ENCODE measurements at places on chromosomes 2 and 18.
A peak's percentile ranks its signal among the peaks of the same experiment; 100 is the strongest.

GRCh38 chr2:240997856-240998705 is at the start of gene SNED1:
TSS of gene SNED1 (plus strand) at chr2:240998618. CDS start at chr2:240998838, 220 bp downstream.
- no peaks in the 10 kb centered on the region for H3K27me3 ChIP-seq
- H3K4me3 ChIP-seq: no peak within 1 kb of the TSS
- no peaks in the 10 kb centered on the region for H3K36me3 ChIP-seq
- no peak within 1 kb of the TSS for H3K27ac ChIP-seq
- no peaks in the 10 kb centered on the region for H3K4me1 ChIP-seq
- peak; percentile 17 for DNase-seq

GRCh38 chr2:172697296-172697695 is 38.3 kb upstream of the RAPGEF4 start:
- H3K4me3 ChIP-seq: no peak overlapping the region
- peaks cover 21% of the 10 kb centered on the region for H3K4me1 ChIP-seq
- H3K27me3 ChIP-seq: no peaks in the 10 kb centered on the region
- DNase-seq: no peak

GRCh38 chr2:152343426-152343825 is 8.5 kb downstream of the FMNL2 start:
- H3K27me3 ChIP-seq: no peaks in the 10 kb centered on the region
- H3K27ac ChIP-seq: no peak overlapping the region
- H3K4me3 ChIP-seq: no peak overlapping the region
- no peak for DNase-seq
- H3K4me1 ChIP-seq: no peaks in the 10 kb centered on the region
- H3K36me3 ChIP-seq: no peaks in the 10 kb centered on the region

DNA sequence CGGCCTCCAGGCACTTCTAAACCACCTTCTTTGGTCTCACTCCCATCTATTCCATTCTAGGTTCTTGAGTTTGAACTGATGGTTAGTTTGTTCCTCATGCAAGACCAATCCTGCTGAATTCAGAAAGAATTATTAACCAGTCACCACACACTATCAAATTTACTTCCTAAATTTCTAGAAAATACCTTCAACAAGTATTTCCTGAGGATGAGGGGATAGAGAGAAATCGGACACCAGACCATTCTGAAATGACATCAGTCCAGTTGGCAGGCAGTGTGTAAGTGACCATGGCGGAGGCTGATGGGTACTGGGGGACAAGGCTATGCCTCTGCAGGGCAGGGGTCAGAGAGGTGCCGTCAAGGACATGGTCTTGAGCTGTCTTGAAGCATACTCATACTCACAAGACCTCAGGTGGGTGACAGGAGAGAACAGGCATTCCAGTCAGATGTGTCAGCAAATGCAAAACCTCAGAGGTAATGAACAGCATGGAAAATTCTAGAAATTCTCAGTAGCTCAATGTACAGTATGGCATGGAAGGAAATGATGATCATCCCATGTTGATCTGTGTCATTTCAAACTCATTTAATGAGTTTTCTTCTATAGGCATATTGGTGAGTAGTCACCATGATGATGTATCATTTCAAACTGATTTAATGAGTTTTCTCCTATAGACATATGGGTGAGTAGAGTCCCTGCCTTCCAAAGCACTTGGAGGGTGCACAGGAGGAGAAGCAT is 119.6 kb downstream of the DDX1 start:
- no peaks in the 10 kb centered on the region for H3K36me3 ChIP-seq
- DNase-seq: no peak
- H3K4me1 ChIP-seq: no peaks in the 10 kb centered on the region
- peaks cover 5% of the 10 kb centered on the region for H3K27me3 ChIP-seq
- no peak overlapping the region for H3K4me3 ChIP-seq

GRCh38 chr2:17804358-17804757 is 11.9 kb upstream of the MSGN1 start:
- no peak overlapping the region for H3K27ac ChIP-seq
- no peak overlapping the region for H3K4me3 ChIP-seq
- no peak for DNase-seq
- H3K4me1 ChIP-seq: no peaks in the 10 kb centered on the region
- H3K36me3 ChIP-seq: no peaks in the 10 kb centered on the region
- no peaks in the 10 kb centered on the region for H3K27me3 ChIP-seq

- H3K4me3 ChIP-seq: no peak overlapping the region
- no peaks in the 10 kb centered on the region for H3K27me3 ChIP-seq
Measured at GRCh38 chr18:25058521-25058920, 293.4 kb downstream of the ZNF521 start.

DNA sequence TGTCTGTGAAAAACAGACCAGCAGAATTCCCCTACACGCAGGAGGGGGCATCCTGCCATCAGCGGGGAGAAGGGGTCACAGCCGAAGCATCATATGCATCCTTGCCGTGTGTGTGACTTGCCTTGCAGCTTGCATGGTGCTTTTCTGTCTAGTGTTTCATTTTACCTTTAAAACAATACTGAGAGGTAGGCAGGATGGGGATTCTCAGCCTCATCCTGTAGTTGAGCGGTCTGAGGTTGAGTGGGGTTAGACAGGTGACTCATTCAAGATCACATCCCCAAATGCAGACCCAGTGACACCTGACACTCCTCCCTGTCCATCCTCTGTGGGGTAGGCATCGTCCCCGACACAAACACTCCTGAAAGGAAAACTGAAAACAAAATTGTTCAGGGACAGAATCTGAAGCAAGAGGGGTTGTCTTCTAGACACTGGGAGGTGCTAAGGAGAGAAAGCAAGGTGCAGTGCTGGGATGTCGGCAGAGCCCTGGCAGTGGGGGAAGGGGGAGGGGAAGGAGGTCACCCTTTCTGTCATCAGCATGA is 7.9 kb downstream of the ARL4C start:
- peak overlapping the region; percentile 95 for H3K27ac ChIP-seq
- no peaks in the 10 kb centered on the region for H3K27me3 ChIP-seq
- H3K36me3 ChIP-seq: peaks cover 9% of the 10 kb centered on the region
- peaks cover 78% of the 10 kb centered on the region for H3K4me1 ChIP-seq
- H3K4me3 ChIP-seq: peak overlapping the region; percentile 45

DNA sequence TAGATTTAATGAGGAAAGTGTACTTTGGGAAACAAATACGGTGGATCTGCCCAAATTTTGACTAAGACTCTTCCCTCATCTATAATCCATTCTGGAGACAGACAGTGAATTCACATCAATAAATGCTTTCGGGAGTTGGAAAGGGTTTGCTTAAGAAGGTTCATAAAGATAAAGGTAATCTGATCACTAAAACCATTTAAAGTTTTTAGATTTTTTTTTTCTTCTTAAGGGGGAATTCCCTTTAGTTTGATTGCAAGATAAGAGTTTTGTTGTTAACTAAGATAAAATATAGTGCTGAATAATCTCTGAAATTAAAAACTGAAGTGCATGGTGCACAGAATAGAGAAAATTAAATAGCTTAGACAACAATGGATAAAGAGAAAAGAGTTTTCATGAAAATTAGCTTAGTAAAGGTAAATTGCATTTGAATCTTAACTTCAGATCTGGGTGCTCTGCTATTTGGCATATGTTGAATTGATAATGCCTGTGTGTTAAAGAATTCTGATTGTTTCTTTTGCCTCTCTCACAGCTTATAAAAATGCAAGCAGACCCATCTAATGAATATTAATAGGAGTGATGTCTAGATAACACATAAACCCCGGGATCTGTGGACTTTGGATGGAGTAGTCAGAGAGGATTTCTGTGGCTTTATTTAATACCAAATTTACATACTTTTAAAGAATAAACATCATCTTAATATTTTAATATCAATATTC is 100.8 kb downstream of the MEIS1 start:
- no peak for DNase-seq
- H3K27ac ChIP-seq: no peak overlapping the region
- H3K27me3 ChIP-seq: no peaks in the 10 kb centered on the region
- no peak overlapping the region for H3K4me3 ChIP-seq
- H3K4me1 ChIP-seq: no peaks in the 10 kb centered on the region

- H3K27me3 ChIP-seq: no peaks in the 10 kb centered on the region
- H3K4me1 ChIP-seq: peaks cover 17% of the 10 kb centered on the region
- H3K27ac ChIP-seq: no peak overlapping the region
- DNase-seq: no peak
- H3K4me3 ChIP-seq: no peak overlapping the region
Measured at GRCh38 chr2:147500229-147500628, 344.6 kb upstream of the ACVR2A start.

DNA sequence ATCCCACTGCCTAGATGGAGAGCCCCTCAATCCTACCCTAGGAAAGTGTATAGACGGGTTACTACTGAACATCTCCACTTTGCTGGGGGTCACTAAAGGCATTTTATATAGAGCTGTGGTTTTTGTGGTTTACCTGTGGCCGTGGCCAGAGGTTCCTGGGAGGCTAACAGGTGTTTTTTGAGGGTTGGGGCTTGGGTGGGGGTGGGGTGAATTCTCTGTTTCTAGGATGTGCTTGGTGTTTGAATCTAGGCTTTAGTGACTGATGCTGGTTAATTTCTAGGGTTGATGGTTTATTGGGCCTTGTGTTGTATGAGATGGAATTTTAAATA is 7.7 kb downstream of the HOXD8 start:
- DNase-seq: no peak
- no peak overlapping the region for H3K27ac ChIP-seq
- H3K4me3 ChIP-seq: no peak overlapping the region
- no peaks in the 10 kb centered on the region for H3K36me3 ChIP-seq
- H3K27me3 ChIP-seq: peaks cover 92% of the 10 kb centered on the region

DNA sequence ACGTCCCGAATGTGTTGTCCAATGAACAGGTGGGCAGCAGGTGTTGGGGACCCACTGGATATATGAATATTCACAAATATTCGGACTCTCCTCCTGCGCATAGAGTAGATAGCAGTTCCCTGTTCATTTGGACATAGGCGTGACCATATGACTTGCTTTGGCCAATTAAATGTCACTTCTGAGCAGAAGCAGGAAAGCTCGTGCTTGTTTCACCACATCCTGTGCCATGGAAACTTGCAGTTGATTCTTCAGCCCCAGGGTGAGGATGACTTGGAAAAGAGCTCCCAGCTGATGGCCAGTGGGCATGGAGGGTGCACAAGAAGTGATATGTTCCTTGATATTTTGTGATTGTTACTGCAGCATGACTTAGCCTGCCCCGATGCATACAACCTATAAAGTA is 52.6 kb downstream of the PTPRM start:
- H3K27ac ChIP-seq: no peak overlapping the region
- no peaks in the 10 kb centered on the region for H3K27me3 ChIP-seq
- H3K4me1 ChIP-seq: no peaks in the 10 kb centered on the region
- H3K36me3 ChIP-seq: no peaks in the 10 kb centered on the region

DNA sequence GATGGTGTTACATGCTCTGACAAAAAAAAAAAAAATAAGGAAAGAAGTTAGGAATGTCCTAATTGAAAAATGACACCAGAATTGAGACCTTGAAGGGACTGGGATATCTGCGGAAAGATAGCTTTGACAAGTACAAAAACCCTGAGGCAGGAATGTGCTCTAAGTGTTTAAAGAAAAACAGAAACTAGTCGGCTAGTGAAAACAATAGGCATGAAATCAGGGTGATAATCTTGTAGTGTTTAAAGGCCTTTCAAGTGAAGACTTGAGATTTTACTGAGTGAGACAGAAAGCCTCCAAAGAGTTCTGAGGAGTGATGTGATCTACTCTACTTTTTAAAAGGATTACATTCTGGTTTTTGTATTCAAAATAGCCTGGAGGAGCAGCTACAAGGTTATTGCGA is 107.4 kb downstream of the COBLL1 start:
- H3K27ac ChIP-seq: no peak overlapping the region
- H3K4me3 ChIP-seq: no peak overlapping the region
- no peaks in the 10 kb centered on the region for H3K27me3 ChIP-seq

- no peaks in the 10 kb centered on the region for H3K36me3 ChIP-seq
- no peak for DNase-seq
- no peaks in the 10 kb centered on the region for H3K27me3 ChIP-seq
- no peaks in the 10 kb centered on the region for H3K4me1 ChIP-seq
- H3K4me3 ChIP-seq: no peak overlapping the region
Measured at GRCh38 chr2:70691497-70692140, 76.4 kb downstream of the ADD2 start.

GRCh38 chr2:29401994-29402393 is 286.8 kb downstream of the CLIP4 start:
- H3K27me3 ChIP-seq: no peaks in the 10 kb centered on the region
- no peaks in the 10 kb centered on the region for H3K36me3 ChIP-seq
- H3K27ac ChIP-seq: no peak overlapping the region
- no peak for DNase-seq
- no peak overlapping the region for H3K4me3 ChIP-seq

DNA sequence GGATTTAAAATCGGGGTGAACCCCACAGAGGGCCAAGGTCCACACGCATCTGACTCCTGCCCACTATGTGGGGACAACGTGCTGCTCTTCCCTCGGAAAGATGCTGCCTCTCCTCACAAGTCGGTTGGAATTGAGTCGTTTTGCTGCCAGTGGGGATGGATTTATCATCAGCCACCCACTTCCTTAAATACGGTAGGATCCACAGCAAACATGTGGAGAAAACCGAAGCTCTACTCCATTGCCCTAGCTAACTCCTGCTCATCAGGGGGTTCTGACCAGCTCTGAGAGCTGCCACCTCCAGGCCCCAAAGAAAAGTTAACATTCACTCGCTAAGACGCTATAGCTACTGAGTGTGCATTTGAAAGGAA is 80.9 kb downstream of the CHRNA1 start:
- H3K4me1 ChIP-seq: peaks cover 25% of the 10 kb centered on the region
- no peaks in the 10 kb centered on the region for H3K27me3 ChIP-seq
- no peak overlapping the region for H3K27ac ChIP-seq
- H3K36me3 ChIP-seq: no peaks in the 10 kb centered on the region

Measured in CD8-positive, alpha-beta memory T cell (primary cell).